ENCODE measurements at places on chromosomes 12 and 14. TPM values are rescaled to one million over a fixed set of nuclear protein-coding genes. Genes with fewer than 3 reads are reported as not detected.

Gene APOF
- not detected for total RNA-seq

Gene VDR
- 8.5 TPM for total RNA-seq

Gene VPS37B
- 14.3 TPM for total RNA-seq

Gene CLBA1
- 9.2 TPM for total RNA-seq

Gene CEP170B
- total RNA-seq, result 14.3 TPM

Gene DAO
- total RNA-seq, result not detected

Gene SERPINA5
- total RNA-seq, result not detected

Gene PTGDR
- not detected for total RNA-seq

Data from smooth muscle cell of the umbilical artery (primary cell).